ENCODE measurements at places on chromosomes 3 and 15.

GRCh38 chr15:87981969-87982368 lies 274.6 kb downstream of the NTRK3 start:
- DNase-seq = no peak

DNA sequence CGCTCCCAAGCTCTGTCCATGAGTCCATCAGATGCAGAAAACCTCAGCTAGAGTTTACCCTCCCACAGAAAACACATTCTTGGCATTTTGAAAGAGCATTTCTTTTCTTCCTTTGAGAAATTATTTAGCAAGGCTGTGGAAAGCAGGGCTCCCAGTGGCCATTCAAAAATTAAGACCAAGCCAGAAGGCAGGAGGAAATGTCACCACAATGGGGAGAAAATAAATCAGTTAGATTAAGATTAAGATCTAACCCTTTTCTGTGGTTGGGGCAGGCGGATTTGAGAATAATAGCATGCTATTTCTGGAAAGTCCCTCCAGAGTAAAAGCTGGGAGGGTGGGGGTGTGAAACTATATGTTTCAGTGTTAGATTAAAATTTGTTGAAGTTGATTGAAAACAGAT lies 20.2 kb downstream of the LRIG1 start:
- DNase-seq = no peak

DNA sequence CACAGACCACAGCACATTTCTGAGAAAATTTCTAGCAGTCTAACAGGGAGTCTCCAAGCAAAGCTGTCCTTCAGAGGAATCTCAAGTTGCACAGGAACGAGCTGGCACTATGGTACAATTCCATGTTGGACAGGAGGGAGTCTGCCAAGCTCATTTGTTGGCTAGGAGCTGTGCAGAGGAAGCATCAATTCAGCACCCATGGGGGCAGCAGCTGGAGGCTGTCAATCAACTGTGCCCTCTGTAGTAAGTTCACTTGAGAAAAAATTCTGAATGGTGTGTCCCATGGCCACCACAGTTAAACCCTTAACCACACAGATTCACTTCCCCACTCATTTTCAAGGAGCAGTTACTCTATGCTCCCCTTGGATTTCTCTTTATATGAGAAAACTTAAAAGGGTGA lies 298.5 kb upstream of the PPP2R3A start:
- no peak for DNase-seq

DNA sequence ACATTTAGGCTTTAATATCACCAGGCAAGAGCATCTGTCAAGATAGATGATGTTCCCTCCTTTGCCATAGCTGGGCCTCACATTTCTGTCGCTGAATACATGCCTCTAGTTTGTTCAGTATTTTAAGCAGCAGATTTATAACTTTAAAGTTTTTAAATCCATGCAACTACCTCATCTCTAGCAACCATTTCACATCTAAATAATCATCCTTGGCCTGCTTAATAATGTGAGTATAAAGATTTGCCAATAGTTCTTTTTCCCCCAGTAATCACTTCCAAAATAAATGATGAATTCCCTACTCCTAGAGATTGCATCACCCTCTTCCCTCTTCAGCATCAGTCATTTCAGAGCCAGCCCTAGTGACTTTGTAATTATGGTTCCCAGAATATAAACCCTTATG lies 36.2 kb upstream of the FILIP1L start:
- no peak for DNase-seq

- DNase-seq = no peak
Observed at GRCh38 chr3:15367059-15367458, 34.7 kb upstream of the SH3BP5 start.

DNA sequence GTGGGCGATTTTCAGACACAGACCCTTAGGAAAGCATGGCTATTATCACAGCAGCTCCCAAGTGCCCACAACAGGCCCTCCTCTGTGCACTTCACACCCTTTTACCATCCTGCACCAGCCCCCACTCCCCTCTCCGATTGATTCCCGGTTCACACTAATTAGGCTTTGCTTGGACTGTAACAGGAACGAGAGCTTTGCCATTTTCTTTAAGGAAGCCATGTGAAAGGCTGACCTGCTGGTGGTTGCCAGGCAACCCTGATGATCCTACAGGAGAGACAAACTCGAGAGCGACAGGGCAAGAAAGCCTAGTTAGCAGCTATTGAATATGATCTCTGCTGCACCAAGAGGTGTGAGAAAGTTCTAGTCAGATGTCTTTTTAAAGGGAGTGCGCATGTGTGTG lies 28.2 kb upstream of the DET1 start:
- DNase-seq = no peak

DNA sequence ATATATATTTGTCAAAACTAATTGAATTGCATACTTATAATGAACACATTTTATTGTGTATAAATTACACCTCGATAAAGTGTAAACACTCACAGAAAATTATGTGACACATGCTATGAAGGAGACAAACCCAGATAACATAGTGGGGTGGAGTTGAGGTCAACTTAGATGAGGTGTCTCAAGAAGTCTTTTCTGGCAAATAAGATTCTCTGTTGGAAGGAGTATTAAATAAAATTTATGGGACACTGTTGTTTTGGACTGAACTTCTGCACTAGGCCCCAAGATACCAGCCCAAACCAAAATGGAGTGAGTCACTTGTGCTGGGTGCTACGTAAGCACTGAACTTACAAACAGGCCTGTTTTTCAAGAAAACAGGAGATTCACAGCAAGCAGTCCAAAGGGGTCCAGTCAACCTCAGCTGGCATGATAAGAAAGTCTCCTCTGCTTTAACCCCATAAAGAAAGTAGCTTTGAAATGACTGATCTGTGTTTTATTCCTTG lies 18.7 kb downstream of the ACTC1 start:
- no peak for DNase-seq

DNA sequence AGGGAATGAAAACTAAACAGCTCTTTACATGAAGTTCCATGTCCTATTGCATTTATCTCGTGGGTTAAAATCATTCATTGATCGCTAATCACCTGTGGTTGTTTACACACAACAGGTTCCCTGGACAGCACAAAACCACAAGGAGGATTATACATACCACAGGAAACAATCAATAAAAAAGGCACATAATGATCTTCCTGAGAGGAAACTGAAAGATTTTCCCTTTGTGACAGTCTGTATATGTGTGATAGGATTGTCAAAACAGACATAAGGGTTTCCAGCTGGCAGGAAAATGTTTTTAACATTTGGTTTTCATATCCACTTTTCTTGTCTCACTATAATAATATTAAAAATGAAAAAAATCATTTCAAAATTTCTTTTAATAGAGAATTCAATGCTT lies 541.8 kb downstream of the NLGN1 start:
- no peak for DNase-seq

DNA sequence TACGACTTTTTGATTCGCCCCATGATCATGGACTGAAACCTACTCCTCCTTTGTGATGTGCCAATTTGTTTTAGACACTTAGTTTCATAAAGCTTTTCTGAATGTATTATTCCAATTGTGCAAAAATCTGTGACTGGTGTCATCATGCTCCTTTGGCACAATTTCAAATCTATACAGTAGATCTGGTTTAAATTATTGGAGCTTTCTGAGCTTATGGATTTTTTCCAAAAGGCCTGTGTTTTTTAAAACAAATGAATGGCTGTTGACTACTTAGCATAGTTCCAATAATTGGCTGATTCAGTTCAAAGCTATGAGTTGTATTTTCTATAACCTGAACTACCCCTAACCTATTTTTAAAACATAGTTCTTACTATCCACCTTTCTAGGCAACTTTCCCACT lies 282.7 kb downstream of the CNTN3 start:
- no peak for DNase-seq

- no peak for DNase-seq
Observed at GRCh38 chr15:69578787-69579583, 126.4 kb downstream of the RPLP1 start.

- no peak for DNase-seq
Observed at GRCh38 chr3:30167541-30168011, 438.8 kb upstream of the TGFBR2 start.

DNA sequence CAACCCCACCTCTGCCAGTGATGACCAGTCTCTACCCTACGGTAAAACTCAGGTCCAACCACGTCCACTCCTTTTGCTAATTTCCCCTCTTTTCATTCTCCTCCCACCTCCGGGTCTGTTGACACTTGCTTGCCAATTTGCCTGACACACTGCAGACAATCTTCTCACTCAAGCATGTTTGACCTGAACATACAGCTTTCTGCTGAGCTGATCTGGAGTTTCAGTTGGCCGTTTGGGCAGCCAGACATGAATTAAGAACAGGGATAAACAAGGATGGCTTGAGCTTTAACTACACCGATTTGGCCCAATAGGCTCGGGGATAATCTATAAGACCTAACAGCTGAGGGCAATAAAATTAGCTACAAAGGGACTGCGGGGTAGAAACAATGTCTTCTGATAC lies 758.6 kb upstream of the CFAP20DC start:
- no peak for DNase-seq

GRCh38 chr3:34886443-34886842 lies 752.9 kb upstream of the ARPP21 start:
- DNase-seq = no peak

- no peak for DNase-seq
Observed at GRCh38 chr15:79161837-79162508, 71.4 kb upstream of the RASGRF1 start.

DNA sequence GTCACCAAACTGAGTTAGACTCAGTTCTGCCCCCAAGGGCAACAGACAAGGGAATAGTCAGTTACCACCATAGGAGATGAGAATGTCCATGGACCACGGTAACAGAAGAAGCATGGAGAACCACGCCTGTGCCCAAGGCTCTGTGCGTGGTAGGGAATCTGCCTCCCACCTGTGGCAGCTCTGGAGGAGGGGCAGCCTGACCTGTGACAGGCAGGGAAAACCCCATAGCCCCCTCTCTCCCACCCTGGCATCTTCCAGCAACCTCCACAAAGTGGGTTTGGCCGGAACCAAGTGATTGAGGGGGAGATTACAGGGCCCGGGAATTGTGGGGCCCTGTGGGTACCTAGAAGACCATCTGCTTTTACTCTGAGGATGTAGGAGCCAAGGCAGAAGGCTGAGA lies 14.3 kb upstream of the LTF start:
- DNase-seq = no peak

GRCh38 chr15:89794627-89795241 lies 18.6 kb downstream of the MESP2 start:
- peak; percentile 16 for DNase-seq

GRCh38 chr3:20742903-20743552 lies 557.0 kb upstream of the SGO1 start:
- DNase-seq = no peak

DNA sequence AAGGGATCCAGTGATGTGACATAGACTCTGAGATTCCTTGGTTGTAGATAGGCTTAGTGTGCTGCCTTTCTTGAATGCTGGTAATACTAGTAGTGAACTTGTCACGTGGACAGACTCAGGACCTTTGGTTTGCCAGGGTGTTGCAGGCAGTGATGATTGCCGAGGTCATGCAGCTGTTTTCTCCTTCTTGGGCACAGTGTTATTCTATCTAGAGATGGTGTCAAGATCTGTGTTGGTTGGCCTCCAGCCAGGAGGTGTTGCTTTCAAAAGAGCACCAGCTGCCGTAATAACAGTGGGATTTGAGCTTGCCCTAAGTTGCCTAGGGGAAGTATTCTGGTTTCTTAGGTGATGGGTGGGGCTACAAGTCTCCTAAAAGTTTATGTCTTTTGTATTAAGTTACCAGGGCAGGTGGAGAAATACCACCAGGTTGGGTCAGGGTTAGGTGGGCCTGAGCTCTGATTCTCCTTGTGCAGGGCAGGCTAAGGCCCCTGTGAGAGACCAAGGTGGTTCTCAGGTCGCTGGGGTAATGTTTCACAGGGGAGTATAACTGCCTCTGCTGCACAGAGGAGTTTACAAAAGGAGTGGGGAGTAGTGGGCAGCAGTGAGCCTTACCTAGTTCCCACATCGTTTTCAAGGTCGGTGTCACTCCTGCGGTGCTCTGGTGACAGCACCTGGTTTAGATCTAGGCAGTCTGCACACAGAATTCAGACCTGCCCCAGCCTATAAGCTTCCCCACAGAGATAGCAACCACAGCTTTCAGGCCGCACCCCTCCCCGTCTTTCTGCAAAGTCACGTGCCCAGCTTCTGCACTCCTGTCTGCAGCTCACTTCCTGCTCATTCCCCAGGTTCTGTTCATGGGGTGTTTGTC lies 350.3 kb downstream of the DOCK3 start:
- no peak for DNase-seq

GRCh38 chr3:162658003-162658402 lies 1161.4 kb downstream of the OTOL1 start:
- DNase-seq = no peak

DNA sequence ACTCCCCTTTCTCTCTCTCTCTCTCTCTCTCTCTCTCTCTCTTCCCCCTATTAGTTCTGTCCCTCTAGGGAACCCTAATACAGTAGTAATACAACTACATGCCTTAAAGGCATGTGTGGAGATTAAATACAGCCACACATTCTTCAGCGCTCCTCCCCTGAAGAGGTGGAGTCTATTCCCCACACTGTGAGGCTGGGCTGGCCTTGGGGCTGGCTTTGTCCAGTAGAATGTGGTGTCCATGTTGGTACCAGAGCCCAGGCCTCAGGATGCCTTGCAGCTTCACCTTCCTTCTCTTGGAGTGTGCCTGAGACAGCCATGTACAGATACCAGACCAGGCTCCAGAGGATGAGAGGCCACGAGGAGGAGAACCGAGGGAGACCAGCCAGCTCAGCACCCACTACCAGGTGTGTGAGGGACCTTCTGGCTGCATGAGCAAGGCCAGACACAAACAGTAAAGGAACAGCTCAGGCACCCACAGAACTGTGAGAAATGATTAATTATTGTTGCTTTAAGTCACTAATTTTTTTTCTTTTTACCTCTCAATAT lies 10.7 kb downstream of the SLC6A20 start:
- DNase-seq = no peak

DNA sequence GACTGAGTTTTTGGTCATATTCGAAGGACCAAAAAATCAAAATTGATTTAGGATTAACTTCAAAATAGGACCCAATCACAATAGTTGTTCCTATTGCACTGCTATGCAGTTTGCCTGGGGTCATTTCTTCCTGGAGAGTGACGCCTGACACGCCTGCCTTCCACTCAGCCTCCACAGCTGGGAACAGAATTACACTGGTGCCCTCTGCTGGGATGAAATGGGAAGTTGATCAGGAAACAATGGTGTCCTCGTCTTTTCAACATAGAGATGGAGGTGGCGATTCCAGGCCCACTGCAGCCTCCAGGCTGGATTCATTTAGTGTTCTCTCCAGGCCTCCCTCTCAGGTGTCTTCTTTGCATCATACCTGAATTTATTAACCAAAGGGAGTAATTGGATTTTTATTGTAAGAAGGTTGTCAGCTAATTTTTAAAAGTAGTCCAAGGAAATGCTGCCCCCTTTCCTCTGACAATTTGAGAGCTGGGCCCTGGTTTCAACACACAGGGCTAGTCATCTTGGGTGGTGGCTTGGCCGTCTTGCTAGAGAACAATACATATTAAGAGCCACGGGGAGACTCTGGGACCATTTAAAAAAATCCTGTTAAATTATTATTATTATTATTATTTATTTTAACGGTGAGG lies 69.7 kb downstream of the GAP43 start:
- peak; percentile 68 for DNase-seq

- DNase-seq = no peak
Observed at GRCh38 chr3:76456322-76456721, 583.6 kb upstream of the ROBO2 start.

Measured in NCI-H774 (cell line).